HTR-8/SVneo (cell line): ENCODE measurements at places on chromosomes 12 and 14.

DNA sequence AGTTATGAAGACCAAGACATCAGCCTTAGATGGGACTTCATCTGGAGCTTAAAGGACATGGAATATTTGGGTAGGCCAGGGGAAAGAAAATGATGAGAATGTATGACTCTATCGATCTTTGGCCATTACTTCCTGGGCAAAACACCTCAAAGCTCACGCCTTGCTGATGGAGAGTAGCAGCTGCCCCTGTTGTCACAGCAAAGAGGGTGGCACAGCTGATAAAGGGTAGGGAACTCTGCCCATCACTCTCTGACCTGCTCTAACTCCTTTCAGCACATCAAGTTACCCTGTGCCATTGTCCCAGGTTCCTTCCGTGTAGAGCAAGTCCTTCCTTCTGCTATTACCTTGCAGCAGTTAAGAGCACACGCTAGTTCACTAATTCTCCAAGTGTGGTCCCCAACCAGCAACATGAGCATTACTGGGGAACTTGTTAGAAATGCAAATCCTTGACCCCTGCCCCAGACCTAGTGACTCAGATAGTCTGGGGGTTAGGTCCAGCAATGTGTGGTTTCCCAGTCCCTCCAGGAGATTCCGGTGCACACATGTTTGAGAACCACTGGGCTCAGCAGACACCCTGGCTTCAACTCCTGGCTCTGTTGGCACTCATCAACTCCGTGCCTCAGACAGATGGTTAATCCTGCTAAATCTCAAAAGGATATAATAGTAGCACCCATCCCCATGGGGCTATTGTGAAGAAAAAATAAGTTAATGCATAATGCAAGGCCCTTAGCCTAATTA is 93.7 kb upstream of the EEA1 start:
- no peak for DNase-seq

GRCh38 chr12:23655884-23656283 is 293.6 kb downstream of the SOX5 start:
- DNase-seq, result no peak

- DNase-seq, result no peak
Measured at GRCh38 chr14:70828188-70828587, 18.9 kb upstream of the MAP3K9 start.

- DNase-seq, result no peak
Measured at GRCh38 chr12:15001733-15002382, 29.0 kb downstream of the PDE6H start.

DNA sequence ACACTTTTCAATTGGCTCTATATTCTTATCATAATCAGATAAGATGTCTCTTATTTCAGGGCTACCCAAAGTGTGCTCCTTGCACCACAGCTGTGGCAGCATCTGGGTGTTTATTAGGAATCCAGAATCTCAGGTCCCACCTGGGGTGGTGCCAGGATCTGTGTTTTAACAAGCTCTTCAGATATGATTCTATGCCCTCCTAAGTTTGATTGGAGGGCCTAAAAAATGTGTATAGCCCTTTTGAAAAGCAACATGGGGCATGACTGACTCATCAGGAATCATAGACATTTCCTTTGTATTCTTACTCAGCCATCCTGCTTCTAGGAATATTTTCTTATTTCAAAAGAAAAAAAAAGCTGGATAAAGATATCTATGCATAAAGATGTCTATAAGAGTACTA is 103.1 kb downstream of the HELB start:
- no peak for DNase-seq

GRCh38 chr12:32015036-32015435 is 55.8 kb downstream of the RESF1 start:
- DNase-seq, result no peak
